ENCODE measurements at places on chromosomes 11 and 22.

GRCh38 chr22:29288837-29289236 lies 17.6 kb upstream of the GAS2L1 start:
- no peak for DNase-seq

DNA sequence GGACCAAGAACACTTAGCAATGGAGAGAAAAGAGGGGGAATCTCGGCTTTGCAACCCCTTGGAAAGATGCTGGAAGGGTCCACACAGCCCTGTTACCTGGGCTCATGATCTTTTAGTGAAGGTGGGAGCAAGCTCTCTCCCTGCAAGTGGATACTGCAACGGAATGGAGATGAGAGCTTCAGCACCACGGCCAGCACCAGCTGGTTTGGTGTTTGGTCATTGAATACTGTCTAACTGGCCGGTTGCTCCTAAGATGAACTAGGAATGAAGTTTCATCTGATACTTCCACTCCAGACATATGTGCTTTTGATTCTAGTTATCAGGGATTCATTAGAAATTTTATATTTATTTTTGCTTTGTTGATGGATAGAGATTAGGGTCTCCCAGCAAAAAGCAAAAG lies 16.3 kb downstream of the HTR3A start:
- DNase-seq: no peak

DNA sequence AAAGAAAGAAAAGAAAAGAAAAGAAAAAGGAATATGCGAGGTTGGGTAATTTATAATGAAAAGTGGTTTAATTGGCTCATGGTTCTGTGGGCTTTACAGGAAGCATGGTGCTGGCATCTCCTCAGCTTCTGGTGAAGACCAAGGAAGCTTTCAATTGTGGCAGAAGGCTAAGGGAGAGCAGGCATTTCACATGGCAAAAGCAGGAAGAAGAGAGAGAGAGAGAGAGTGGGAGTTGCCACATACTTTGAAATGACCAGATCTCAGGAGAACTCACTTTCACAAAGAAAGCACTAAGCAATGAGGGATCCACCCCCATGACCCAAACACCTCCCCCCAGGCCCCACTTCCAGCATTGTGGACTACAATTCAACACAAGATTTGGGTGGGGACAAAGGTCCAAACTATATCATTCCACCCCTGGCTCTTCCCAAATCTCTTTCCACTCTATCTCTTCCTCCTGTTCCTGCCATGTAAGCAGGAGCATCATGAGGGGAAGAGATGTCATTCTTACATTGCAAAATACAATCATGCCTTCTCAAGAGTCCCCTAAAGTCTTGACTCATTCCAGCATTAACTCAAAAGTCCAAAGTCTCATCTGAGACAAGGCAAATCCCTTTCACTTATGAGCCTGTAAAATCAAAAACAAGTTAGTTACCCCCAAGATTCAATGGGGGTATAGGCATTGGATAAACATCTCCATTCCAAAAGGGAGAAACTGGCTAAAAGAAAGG lies 38.9 kb downstream of the LINC01488 start:
- no peak for DNase-seq

GRCh38 chr11:59556917-59557348 lies 45.6 kb downstream of the OR4D9 start:
- DNase-seq: peak; percentile 67

GRCh38 chr22:36595940-36596339 lies 67.0 kb upstream of the EIF3D start:
- no peak for DNase-seq

DNA sequence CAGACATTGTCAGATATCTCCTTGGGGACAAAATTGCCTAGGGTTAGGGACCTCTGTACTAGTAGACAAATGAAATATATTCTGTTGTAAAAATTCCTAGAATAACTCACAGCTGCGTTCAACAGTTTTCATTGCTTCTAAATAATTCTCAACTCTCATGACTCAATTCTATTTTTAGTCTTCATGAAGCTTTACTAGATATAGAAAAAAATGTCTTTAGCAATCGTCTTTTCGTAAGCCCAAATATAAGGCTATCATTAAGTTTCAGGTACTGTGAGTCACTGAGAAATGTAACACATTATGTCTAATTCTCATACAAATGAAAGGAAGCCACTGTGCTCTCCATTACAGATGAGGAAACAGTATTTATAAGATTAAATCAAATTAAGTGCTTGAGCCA lies 6.4 kb downstream of the MMP12 start:
- no peak for DNase-seq

DNA sequence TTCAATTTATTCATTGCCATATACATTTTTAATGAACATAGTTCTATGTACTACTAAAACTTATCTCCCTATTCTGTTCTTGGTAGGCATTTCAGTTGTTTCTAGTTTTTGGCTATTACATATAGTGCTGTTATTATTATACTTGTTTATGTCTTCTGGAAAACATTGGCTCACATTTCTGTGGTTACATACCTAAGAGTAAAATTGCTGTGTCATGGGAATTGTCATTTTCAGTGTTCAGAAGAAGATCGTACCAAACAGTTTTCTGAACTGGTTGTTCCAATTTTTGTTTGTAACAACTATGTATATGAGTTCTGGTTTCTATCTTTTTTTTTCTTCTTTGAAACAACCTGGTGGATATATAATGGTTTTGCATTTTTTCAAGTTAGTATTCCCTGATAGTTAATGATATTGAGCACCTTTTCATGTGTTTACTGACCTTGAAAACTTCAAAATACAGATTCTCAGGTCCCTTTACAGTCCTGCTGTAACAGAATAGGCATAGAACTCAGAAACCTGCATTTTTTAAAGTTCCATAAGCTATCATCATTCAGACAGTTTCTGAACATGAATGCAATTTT lies 230.7 kb downstream of the JRKL start:
- no peak for DNase-seq

- DNase-seq: no peak
Measured at GRCh38 chr11:1193326-1194230, 29.3 kb upstream of the MUC5B start.

DNA sequence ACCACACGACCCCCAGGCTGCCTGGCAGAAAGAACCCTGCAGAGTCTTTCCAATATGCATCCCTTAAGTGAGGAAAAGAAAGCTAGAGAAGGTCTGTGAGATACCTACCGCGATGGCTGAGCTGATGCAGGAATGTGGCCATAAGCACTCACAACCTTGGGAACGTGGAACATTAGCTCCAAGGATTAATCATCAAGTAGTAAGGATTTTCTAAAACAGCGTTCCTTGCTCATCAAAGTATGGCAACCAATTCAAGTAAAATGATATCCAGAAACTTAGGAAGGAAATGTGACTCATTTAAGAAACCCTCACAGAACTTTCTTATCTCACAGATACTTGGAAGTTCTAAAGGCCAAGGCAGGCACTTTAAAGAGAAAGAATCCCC lies 12.8 kb downstream of the PACSIN2 start:
- DNase-seq: no peak

GRCh38 chr11:69044111-69045013 lies 4.4 kb upstream of the TPCN2 start:
- DNase-seq: peak; percentile 37

DNA sequence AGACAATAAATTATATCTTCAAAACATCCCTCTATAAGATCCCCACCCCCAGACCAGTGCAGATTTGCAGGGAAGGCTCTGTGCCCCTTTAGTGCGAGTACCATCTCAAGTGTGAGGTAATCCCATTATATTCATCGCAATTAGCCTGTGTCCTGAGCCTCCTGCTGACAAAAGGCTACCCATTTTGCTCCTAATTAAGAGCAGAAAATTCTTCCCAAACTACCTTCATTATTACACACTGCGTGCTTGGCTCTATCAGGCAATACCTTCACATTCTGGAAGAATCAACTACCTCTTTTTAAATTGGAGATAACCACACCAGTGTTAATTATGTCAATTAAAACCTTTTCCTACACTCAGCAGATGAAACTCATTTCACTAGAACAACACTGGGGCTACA lies 1133.4 kb upstream of the CCDC90B start:
- DNase-seq: no peak

GRCh38 chr11:64204080-64204440 lies 2.5 kb upstream of the FERMT3 start:
- no peak for DNase-seq

DNA sequence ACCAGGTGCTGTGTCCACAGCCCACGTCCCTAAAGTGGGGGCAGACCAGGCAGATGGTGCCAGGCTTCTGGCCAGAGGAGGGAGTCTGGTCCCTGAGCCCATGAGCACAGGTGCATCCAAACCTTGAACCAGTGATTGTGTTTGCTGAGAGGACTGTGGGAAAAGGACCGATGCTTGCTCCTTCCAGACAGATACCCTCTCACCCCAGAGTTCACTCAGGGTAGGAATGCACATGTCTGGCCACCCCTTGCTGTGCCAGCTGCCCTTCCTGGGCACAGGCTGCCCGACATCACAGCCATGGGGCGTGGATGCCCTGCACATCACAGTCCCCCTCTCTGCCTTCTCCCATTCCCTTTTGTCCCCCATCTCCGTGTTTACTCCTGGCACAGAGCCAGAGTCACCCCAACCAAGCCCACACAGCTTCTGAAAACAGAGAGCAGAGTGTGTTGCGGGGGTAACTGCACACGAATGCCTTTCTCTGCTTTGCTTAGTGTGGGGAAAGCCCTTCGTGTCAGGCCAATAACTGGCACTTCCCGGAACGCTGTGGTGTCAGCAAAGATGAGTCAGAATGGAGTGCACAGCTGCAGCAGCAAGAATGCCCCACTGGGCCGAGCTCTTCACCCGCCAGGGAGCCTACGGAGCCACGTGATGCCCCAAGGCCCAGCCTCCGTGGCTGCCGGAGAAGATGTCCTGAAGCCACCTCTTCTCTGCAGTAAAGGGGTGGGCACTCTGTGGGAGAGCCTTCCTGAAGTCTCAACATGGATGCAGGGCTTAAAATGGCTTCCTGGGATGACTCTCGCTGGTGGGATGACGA lies 7.6 kb downstream of the CARS1 start:
- DNase-seq: no peak

DNA sequence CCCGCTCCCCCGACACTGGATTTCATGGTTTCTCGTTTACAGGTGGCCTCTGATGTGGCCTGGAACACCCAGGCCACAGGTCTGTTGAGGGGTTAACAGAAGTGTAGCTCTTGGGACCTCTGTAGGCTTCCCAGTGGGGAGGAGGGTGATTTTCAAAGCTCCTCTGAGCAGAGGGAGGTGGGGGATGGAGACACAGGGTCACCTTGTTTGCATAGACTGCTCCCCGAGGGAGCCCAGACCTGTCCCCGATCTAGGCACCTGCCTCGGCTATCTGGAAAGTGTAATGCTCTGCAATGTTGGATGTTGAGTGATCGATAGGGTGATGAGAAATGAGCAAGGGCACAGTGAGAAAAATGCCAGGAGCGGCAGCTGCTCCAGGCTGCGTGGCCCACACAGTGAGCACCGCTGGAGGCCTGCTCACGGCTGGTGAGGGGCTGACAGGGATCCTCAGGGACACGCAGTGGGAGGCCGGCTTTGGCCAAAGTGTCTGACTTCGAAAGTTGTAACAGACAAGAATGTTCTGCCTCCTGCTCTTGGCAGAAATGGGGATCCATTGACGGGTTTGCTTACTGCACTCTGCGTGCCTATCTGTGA lies 594.1 kb downstream of the BRD1 start:
- DNase-seq: no peak

- DNase-seq: no peak
Measured at GRCh38 chr11:95279921-95280868, 49.2 kb upstream of the SESN3 start.

DNA sequence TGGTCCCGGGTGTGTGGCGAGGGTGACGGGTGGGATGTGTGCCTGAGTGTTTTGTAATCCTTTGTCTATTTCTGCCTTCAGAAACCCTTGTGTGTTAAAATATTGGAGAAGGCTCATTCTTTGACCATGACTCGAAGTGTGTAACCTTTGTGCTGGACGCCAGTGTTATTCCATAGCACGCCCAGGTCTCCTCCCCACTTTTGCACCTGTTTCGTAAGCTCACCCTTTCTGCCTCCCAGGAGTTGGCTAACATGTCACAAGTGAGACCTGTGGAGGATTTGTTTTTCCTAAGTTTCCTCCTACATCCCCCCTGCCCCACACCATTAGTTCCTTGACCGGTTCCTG lies 382 bp downstream of the C11orf54 start:
- no peak for DNase-seq

- peak; percentile 22 for DNase-seq
Measured at GRCh38 chr11:34002420-34002819, 49.1 kb upstream of the CAPRIN1 start.

DNA sequence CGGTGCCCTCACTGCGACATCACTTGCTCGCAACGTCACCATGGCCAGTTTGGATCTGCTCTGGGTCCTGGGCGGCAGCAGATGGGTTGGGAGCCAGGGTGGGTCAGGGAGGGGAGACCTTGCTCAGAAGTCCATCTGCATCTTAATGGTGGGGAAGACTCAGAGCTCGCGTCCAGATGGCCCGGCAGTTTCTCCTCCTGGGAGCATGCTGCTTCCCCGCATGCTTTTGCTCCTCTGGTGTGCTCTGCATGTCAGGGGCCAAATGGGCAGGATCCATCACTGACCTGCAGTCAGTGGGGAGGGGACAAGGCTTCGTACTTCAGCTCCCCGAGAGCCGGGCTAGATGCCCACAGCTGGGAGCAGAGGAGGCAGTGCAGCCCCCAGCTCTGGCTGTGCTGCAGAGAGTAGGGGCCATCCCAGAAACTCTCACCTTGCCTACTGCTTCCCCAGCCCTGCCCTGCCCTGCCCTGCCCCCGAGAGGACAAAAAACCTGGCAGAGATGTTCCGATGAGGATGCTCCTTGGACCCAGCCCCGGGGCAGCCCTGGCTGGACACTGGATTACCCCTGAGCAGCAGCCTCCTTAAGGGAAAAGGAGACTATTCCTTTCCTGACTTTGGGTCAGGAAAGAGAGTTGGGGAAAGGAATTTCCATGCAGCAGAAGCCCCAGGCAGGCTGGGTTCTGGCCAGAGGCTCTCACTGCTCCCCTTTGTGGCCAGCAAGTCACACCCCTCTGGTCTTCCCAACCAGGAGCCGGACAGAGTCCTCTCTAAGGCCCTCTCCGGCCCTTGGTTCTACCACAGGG lies 149.9 kb downstream of the PKNOX2 start:
- DNase-seq: no peak

DNA sequence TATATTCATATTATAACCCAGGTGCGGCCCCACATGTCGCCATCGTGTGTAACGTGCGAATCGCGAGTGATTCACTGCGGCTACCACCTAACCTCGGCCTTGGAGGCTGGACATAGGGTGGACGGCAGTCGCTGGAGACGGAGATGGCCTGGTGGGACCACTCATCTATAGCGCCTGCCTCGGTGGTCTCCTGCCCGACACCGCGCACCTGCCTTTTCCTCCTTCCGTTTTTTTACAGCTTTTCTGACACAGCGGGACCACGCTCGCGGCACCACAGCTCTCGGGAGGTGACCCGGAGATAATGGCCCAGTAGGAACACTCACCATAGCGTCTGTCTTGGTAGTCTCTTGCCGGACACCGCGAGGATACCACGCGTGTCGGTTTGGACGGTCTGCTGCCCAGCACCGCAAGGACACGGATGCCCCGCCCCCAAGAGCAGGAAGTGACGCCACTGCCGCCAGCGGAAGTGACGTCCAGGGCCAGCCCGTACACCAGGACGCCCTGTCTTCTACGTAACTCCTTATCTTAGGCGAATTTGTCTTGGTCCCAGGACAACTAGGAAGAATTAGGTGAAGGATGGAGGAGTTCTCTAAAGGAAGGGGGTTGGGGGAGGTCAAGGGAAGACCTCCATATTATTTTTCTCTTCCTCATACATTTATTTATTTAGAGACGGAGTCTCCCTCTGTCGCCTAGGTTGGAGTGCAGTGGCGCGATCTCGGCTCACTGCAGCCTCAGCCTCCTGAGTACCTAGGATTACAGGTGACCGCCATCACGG lies 6.4 kb downstream of the SNU13 start:
- DNase-seq: peak; percentile 82

Data from SK-N-DZ (cell line).